NCI-H69 (cell line): ENCODE measurements at places on chromosomes 6 and 20.
A peak's percentile ranks its signal among the peaks of the same experiment; 100 is the strongest.

- DNase-seq: no peak
These were observed 15.6 kb upstream of the NOTCH4 start for GRCh38 chr6:32239462-32239861.

GRCh38 chr6:137681445-137682009, 185.5 kb upstream of the TNFAIP3 start:
- no peak for DNase-seq

- DNase-seq: no peak
These were observed 116.7 kb downstream of the AHI1 start for GRCh38 chr6:135380793-135381192.

- DNase-seq: no peak
These were observed 718.4 kb upstream of the CHD6 start for GRCh38 chr20:42336576-42336975.

DNA sequence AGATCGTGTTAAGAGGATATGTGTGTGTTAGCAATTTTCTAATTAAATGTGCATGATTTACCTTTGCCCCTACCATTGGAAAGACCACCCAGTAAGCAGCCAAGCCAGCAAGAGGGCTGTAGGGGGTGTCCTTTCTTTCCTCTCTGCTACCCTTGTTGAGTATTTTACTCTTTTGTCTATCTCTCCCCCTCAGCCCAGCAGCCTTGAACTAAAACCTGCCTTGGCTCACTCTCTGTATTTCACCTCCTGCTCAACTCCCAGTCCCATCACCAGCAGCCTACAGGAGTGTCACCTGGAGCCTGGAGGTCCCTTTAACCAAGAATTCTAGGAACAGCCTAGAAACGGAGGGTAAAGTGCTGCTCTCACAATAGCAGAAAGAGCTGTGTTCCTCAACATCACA, 81.0 kb downstream of the HIVEP2 start:
- DNase-seq: no peak

- peak; percentile 50 for DNase-seq
These were observed 4.3 kb downstream of the MMP24OS start for GRCh38 chr20:35273449-35274171.

DNA sequence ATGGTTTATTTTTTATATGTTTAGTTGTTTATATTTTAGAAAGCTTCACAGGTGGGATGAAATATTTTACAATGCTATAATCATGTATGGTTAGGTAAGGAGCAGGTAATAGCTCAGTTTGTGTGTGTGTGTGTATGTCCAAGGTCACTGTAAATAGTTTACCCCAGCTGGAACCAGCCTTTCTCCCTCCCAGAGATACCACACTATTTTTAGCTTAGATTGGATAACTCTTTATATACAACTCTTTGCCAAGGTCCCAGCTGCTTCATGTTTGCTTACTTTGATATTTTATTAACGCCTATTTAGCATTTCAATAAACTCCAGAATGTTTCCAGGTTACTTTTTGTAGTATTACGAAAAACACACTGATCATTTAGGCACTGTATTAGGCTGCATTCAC, 1.8 kb upstream of the PEX7 start:
- DNase-seq: no peak

DNA sequence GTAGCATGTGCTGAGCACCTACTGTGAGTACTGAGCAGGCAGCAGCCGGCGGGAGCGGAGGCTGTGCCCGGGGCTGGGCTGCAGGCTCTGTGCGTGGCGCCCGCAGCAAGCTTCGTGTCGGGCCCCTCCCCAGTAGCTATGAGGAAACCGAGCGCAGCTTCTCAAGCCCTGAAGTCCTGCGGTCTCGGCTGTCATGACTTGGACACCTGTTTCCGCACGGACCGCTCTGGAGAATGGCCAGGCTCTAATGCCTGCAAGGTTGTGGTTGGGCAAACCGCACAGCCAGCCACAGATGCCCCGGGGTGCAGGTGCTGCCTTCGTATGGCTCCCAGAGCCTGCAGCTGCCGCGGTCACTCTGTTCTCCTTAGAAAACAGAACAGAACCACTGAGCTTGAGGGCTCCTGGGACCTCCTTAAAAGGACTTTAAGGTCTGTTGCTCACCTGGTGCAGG, 33.7 kb downstream of the PYGB start:
- DNase-seq: no peak

DNA sequence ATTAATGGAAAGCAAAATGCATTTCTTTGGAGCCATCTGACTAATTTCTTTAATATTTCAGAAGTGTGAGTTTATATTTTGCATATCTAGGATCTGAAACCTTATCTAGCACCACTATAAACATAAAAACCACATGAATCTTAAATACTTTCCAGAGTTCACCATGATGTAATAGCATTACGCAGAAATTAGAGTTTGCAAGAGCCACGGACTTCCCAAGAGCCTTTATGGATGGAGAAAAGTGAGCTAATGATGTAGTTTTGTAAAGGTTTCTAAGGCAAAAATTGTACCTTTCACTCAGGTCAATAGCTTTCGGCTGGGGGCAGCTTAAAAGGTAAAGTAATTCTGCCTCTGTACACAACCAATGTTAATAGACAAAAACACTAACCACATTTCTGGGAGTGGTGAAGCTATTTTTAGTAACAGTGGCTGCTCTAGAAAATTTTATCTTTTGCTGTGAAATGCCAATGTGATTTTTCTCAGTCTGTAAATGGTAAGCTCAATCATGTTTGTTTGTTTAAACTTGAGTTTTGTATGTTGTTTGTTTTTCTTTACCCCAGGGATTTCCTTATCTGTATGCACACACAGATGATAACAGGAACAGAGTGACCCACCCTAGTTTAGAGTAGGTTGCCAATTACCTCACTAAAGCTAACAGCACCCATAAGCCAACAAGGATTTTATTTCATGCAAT, 80.5 kb downstream of the FILIP1 start:
- no peak for DNase-seq

DNA sequence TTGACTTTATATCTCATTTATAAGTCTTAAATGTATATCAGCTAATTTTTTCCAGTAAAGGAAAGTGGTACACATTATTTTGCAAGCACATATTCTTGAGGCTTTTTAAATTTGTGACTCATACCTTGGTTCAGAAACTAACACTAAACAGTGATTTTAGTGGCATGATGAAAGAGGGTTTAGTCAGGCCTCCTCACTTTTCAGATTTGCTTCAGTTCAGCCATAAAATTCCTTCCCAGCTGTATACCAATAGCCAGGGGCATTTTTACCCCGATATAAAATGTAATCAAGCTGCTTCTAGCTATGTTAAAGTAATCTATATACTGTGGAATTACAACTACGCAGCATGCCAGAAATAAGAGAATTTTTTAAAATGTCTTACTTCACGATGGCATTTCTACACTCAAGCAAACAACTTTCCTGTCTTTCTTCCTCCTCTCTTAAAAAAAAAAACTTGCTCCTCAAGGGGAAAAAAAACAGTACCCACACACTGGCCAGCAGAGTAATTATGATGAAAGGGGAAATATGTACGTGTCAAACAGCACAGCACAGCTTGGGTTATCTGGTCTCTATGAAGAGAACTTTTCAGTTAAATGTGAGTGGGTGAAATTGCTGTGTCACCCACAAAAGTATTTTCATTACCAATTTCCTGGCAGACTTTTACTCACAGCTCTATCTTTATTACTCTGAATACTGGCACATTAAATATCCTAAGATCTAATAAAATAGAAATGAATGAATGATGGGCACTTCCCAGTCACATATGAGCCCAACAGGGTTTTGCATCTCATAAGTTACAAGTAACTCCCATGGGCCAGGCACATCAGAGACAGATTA, 244.8 kb upstream of the TENT5A start:
- DNase-seq: no peak

DNA sequence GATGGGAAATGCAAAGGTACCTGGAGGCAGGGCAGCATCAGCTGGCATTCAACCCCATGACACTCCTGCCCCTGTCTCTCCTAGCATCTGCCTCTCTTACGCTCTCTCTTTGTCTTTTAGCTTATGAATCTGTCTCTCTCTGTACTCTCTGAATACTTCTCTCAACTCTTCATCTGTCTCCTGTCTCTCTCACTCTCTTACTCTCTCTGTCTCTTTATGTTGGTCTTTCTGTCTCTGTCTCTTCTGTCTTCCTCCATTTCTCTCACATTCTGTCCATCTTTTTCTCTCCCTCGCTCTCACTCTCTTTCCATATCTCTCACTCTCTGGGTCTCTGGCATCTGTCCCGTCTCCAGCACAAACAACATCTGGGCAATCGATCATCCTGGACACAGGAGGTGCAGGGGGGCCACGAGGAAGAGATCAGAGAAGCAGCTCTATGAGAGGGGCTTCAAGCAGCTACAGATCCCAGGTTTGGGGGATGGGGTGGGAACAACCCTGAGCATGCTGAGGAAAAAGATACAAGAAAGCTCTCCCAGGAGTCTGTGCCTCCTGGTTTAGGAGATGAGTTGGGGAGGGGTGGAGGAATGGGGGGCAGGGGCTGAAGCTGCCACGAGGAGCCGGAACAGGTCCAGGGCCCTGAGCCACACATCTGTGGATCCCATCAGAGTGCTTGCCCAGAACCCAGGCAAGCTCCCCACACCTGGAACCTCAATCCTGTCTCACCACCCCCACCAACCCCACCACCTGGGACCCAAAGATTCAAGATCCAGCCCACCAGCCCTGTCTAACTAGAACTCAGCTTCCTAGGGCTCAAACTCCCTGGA, 2.4 kb downstream of the COL11A2 start:
- DNase-seq: no peak

DNA sequence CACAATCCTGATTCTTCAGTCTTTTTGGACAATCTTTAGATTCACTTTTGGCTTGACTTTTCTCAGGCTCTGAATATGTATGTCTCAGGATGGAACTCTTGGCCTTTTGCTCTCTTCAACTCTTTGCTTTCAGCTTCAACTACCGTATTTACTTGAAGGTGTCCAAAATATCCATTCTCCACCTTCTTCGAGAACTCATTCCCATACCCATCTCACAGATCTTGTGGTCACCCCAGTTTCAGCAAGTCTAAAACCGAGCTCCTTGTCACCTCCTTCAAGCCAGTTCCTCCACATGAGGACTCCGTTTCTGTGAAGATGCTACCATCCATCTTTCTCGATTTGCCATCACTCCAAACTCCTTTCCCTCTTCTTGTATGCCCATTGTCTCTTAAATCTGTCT, 2.0 kb upstream of the MMP24 start:
- no peak for DNase-seq

- DNase-seq: no peak
These were observed 180.7 kb upstream of the PRSS16 start for GRCh38 chr6:27066802-27067201.

DNA sequence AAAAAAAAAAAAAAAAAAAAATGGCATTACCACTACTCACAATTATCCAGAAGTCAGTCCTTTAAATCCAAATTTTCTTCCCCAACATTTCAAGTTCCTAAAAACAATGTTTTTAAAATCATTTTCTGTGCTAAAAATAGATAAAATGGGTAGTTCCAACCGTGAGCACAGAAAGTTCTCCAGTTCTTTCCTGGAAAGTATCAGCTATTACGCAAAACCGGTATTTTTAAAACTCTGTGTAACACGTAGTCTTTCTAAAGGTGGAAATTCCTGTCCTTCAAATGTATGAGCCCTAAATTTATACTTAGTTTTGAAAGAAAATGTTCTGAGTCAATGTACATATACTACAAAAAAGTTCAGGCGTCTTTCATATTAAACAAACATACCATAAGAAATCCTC, 83.5 kb upstream of the SCAF8 start:
- no peak for DNase-seq

DNA sequence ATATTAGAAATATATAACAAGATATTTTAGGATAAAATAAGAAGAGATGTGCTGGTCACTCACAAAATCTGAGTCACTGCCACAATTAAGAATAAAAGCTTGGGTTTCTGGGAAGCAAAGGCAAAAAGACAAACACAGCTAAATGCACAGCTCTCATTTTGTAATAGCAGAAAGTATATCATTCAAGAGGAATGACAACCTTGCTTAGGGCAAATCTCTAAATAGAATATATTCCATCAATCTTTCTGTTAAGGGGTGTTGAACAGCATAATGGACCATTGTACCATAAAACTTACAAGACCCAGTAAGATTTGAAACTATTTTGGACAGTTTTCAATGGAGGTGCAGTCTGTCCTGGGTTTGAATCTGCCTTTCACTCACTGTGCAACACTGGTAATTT, 464.9 kb upstream of the SOX4 start:
- no peak for DNase-seq

DNA sequence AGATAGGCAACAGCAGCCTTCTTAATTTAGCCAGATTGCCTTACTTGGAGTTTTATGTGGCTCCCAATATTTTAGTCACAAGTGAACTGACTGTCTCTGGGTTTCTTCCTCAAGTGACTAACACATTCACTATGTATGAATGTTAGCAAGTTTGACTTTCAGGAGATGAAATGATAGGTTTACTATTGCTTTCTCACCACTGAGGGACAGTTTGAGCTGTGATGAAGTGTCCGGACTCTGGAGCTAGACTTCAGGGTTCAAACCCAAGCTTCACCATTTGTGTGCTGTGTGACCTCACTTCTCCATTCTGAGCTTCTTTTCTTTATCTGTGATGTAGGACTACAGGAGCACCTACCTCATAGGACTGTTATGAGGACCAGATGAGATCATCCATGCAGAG, 8.2 kb downstream of the DHX35 start:
- DNase-seq: no peak

DNA sequence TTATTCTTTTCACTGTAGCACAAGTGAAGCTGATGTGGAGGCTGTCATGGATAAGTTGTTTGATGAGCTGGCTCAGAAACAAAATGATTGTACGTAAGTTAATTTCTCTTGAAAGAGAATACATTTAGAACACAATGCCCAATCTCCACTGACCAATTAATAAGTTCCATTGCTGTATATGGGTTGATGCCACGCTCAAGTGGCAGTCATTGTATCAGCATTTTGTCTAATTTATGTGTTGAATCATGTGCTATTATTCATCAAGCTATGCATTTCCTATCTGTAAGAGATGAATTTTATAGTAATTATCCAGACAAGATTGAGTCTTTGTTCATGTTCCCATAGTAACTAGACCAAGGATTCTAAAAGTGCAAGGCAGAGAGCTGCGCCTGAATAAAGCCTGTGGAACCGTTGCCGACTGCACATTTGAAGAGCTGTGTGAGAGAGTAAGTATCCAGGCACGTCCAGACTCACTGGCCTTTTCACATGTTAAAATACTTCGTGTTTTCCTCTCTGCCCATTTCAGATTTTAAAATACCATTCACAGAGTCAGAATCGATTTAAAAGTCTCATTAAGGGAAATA, 83.8 kb upstream of the FOXO3 start:
- DNase-seq: peak; percentile 68

GRCh38 chr6:11766043-11766442, 12.6 kb downstream of the ADTRP start:
- DNase-seq: no peak

GRCh38 chr20:4233520-4233919, 218.2 kb upstream of the RNF24 start:
- no peak for DNase-seq

- no peak for DNase-seq
These were observed 206.8 kb downstream of the SOX4 start for GRCh38 chr6:21800330-21800729.

DNA sequence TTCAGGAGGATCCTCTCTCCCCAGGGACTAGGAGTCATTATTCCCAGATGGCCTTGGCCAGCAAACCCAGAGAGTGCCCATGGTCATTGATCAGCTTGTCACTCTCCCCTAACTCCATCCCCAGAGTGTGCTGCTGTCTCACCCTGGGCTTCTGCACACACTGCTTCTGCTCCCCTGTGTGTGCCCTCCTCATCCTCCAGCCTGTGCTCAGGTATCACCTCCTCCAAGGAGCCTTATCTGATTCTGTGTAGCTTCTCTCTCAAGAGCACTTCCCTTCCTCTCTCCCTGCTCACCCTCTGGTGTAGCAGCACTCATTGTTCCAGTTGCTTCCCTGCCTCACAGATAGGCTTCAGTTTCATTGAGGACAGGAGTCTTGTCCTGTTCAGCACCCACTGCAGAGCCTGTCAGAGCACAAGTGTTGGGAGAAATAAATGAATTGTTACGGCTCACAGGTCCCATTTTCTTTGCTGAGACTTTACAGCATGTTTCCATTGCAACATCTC, 102.4 kb downstream of the JAG1 start:
- no peak for DNase-seq
